Suppressor macrophage treated with lipopolysaccharide for 4 hours (primary cell): ENCODE measurements at places on chromosomes 3 and 15.
A peak's percentile ranks its signal among the peaks of the same experiment; 100 is the strongest.

DNA sequence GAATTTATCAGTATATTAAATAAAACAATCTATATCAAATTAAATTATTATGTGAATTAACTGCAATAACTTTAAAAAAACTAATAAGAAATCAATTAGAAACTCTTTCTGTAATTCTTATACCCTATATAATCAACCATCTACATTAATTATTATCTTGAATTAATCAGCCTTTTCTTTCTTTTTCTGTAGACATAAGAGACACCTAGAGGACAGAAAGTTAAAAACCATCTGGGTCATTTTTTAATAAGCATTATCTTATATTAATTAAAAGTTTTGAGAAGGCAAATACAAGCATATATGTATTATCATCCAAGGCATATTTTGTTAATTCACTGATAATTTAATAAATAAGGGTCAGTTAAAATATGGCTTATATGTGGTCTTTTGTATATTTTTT is 24.2 kb upstream of the SLC25A26 start:
- DNase-seq: no peak

DNA sequence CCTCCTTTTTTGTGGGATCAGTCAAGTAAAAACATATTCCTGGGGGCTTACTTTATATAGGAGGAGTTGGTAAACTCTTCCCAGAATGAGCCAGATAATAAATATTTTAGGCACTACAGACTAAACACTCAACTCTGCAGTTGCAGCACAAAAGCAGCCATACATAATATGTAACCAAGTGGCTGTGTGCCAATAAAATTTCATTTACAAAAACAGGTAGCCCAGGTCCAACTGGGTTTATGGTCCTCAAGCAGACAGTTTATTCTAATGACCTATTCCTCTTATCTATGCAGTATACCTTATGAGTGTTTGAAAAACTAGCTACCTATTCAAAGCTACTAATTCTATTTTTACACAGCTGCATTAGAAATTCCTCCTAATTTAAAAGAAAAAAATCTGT is 61.8 kb downstream of the FAIM start:
- DNase-seq: no peak

GRCh38 chr3:32421991-32422859 is 30.6 kb downstream of the CMTM7 start:
- peak; percentile 78 for DNase-seq

DNA sequence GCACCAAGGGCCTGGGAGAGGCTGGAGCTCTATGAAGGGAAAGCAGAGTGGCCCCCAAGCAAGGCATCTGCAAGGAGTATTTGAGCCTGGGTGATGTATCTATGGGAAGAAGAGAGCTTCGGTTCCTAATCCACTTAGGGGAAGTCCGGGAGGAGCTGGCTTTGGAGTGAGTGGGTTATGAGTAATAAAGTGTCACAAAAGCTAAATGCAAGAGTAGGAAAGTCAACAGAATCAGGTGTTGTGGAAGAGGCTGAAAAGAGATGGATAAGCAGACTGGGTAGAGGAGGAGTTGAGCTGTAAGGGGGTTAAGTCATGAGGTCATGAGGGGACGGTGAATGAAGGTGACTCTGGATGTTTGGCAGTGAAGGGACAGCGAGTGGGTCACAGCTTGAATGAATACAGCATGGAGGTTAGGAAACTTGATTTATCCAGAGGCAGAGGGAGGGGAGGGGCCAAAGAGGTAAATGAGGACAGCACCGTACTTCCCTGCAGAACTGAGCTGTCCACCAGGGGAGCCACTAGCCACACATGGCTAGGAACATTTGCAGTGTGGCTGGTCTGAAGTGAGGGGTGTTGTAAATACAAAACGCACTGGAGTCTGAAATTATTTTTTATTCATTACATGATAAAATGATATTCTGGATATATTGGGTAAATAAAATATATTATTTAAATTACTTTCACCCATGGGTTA is 83.3 kb downstream of the ADCY5 start:
- DNase-seq: peak; percentile 6

DNA sequence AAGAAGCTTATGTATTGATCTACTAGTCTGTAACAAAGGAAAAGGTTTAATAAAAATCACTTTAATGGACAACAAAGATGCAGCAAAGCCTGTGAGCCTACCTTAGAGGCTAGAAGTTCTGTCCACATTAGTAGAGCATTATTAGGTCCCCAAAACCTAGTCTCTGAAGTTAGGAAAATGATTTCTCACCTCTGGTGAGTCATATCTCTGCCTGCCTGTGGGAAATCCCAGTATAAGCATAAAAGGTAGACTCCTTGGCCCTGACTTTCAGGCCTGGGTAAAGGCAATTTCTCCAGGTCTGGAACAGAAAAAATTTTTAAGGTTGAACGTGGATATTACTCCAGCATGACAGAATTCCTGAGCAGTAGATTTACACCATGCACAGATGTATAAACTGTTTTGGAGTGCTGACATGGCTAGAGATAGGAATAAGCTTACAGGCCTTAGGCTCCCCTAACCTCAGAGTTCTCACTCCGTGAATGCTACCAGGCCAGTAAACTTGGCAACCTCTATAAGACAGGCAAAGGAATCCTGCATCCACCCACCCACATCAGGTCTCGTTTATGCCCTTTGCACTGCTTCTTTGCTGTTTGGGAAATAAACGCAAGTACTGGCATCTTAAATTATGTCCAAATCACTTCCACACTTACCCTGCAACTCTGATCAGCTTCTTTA is 104.1 kb downstream of the SERPINI1 start:
- DNase-seq: no peak

- DNase-seq: no peak
Measured at GRCh38 chr3:120393761-120394160, 44.6 kb upstream of the LRRC58 start.

- no peak for DNase-seq
Measured at GRCh38 chr3:55362210-55362960, 124.7 kb downstream of the WNT5A start.

DNA sequence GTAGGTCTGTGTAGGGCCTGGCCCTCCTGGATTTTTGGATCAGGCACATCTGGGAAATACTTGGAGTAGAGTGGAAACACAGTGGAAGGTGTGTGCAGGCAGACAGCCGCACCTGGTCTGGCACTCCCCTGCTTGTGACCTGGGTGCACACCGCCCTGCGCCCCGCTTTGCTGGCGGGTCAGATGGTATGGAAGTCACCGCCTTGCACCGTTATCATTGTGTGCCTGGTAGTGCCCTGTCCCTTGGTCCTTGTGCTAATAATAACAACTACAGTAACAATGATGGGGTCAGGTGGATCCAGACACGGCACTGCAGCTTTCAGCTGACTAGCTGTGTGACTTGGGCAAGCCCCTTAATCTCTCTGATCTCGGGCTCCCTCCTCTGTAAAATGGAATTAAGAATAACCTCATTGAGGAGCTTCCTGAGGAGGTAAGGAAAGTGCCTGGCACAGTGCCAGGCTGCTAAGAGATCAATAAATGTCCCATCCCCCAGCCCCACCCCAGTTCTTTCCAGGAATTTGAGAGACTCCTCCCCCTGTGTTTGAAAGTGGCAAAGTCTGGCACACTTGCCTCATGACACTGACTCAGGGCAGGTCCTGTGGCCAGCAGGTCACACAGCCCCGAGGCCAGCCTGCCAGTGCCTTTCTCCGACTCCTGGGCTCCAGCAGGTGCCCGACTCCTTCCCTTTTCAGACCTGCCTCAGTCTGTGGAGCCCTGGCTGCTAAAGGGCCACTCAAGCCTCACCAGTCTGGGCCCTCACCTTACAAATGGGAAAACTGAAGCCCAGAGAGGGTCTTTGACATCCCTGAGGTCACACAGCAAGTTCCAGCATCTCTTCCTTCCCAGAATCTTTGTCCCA is 9.8 kb downstream of the ISG20 start:
- peak; percentile 59 for DNase-seq

GRCh38 chr3:122767540-122768372 is 25.9 kb downstream of the HSPBAP1 start:
- peak; percentile 73 for DNase-seq

- no peak for DNase-seq
Measured at GRCh38 chr3:9638155-9638554, 11.2 kb upstream of the MTMR14 start.

DNA sequence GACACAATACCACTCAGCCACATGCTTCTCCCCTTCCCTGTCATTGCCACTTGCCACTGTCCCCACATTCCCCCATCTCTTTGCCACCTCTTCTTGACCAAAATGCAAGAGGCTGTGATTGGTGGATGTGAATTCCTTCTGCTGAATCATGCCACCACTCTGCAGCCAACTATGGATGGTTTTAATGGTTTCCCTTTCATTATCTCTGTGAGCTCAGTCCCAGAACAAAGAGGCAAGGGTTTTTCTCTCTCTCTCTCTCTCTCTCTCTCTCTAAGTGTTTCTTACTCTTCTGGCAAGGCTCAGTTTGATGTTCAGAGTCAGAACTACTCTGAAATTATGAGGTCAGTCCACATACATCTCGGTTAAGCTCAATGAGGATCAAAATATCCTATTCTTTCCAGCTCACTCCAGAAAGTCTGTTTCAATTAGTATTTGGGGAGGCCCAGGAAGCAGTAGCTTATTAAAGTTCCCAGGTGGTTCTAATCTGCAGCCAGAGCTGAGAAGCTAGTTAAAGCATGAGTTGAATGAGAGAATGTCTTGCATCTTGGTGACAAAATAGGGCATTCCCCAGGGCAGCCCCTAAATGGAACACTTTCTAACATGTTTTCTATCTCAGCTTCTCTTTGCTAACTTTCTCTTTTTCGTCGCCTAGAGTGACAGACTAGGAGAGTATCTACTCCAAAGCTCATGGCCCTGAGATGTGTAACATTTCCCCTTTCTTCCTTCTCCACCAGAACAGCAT is 8.5 kb upstream of the ILDR1 start:
- peak; percentile 61 for DNase-seq

DNA sequence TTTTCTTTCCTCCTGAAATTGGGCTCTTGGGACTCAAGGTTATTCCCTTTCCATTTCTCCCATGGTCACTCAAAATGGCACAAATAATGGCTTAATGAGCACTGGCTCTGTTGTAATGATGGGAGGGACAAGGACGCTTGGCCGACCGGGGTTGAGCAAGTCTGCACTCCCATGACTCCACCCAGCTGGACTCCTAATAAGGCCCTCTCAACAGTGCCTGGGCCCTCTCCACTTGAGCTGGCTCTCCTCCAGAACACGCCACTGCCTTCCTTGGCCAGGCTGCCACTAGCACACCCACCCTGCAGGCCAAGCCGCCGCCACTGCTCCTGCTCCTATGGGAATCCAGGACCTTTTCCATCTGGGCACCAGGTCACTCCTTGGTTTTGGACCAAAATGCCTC is 42.3 kb downstream of the ADCY5 start:
- DNase-seq: no peak

- no peak for DNase-seq
Measured at GRCh38 chr3:1326546-1326945, 233.7 kb downstream of the CNTN6 start.

- peak; percentile 43 for DNase-seq
Measured at GRCh38 chr3:194346621-194347020, 4.5 kb downstream of the CPN2 start.

- DNase-seq: peak; percentile 94
Measured at GRCh38 chr3:172138792-172139507, 99.6 kb downstream of the FNDC3B start.

DNA sequence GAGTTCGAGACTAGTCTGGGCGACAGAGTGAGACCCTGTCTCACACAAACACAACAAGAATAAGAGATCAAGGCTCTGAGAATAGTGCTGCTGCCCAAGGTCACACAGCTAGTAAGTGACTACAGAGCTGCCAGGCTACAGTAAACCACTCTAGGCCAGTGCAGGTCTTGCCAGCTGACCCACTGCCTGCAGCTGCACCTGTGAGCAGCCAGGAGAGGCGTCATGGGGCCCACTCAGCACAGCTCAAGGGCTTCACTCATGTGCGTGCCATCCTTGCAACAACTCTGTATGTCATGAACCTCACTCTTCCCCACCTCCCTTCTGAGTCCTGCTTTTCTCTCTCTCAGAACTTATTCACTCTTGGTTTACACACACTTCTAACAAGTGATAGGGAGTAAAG is 176.7 kb downstream of the SMAD6 start:
- DNase-seq: no peak

- DNase-seq: no peak
Measured at GRCh38 chr3:11548721-11549131, 95.0 kb downstream of the VGLL4 start.

- DNase-seq: no peak
Measured at GRCh38 chr3:51276046-51276445, 109.0 kb upstream of the MANF start.

GRCh38 chr3:120681018-120681417 is 1.0 kb downstream of the HGD start:
- DNase-seq: no peak

DNA sequence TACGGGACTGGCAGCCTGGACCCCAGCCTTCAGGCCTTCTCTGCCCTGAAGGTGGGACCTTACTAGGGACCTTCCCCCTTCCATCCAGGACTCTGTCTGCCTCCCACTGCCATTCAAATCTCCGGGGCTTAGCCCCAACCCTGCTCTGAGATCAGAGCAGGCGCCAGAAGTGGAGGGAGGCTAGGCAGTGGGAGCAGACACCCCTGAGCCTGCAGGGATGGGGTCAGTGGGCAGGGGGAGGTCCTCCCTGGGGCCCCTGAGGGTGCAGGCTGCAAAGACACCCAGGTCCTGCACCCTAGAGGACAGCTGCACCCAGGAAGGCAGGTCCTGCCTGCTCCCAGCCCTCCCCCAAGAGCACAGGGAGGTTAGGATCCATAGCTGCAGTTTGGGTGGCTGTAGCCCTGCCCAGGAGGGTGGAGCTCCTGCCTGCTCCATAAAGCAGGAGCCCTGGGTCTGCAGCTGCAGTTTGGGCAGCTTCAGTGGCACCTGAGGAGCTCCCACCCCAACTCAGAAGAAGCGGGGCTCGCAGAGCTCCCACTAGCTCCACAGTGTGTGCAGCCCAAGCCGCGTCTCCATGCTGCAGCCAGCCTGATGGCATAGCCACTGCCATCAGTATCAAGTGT is 8.1 kb upstream of the POC1A start:
- DNase-seq: no peak

GRCh38 chr3:149898771-149899170 is 71.9 kb downstream of the PFN2 start:
- DNase-seq: no peak

- no peak for DNase-seq
Measured at GRCh38 chr3:114447545-114447944, 153.7 kb downstream of the TIGIT start.

DNA sequence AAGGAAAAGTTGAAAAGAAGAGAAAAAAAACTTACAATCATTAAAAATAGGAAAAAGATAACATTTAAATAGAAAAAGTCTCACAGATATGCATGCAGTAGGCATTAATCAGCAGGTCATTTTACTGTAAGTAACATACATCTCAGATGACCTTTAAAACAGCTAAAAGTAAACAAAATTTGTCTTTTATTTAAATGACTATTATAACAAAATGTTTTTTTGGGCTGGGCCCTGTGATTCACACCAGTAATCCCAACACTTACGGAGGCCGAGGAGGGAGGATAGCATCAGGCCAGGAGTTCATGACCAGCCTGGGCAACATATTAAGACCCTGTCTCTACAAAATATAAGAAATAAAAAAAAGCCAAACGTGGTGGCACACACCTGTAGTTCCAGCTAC is 14.7 kb downstream of the IQGAP1 start:
- no peak for DNase-seq
